Suppressor macrophage treated with lipopolysaccharide for 1 hour (primary cell): ENCODE measurements at places on chromosomes 1 and 21.
A peak's percentile ranks its signal among the peaks of the same experiment; 100 is the strongest.

GRCh38 chr21:45320261-45321025 lies 32.7 kb upstream of the POFUT2 start:
- no peak for DNase-seq

- no peak for DNase-seq
Measured at GRCh38 chr1:219184337-219184736, 10.7 kb downstream of the LYPLAL1 start.

DNA sequence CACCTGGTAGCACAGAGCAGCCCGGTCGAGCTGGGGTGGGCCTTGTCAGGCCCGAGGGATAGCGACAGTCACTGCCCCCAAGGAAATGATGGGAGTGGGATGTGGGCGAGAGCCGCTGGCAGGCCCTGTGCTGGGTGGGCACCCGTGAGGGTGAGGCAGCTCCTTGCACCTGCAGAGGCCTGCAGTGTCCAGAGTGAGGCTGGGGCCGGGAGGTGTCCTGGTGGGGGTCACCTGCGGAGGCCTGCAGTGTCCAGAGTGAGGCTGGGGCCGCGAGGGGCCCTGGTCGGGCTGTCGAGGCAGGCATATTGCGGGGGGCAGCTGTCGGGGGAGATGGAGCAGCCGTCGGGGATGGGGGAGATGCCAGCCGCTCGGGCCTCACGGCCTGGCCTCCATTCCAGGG lies 49.5 kb downstream of the SLC19A1 start:
- DNase-seq: no peak

DNA sequence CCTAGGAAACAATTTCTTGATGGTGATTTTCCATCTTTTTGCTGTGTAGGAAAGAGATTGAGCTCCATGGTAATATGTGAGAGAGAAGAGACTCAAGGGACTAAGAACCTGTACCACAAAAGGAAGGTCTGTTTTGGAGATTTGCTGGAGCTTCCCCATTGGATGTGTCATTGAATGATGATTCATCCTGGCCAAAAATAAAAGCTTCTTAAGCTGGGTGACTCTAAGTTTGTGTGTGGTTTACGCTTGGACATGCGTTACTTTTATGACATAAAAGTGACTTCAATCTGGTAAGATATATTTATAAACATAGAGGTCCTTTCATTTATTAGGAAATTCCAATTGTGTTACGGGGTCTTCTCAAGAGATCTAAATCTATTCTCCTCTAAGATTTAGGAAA lies 17.4 kb upstream of the IL19 start:
- DNase-seq: peak; percentile 86

GRCh38 chr21:25369524-25370300 lies 237.6 kb downstream of the MRPL39 start:
- no peak for DNase-seq

DNA sequence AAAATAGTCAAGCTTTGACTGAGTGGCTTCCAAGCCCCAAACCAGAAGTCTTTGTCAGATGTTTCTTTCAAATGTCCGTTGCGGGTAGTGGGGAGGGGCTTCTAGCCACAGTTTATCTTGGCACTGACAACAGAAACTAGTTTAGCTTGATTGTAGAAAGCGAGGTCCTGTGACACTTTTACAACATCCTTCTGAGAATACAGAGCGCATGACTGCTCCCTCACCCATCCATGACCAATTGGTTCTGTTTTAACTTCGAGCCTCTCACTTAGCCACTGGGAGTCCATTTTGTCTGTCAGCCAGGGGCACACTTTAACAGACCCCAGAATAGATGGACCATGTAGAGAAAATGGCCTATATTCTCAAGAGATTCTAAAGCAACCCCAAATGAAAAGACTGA lies 199.2 kb upstream of the ST6GALNAC5 start:
- DNase-seq: no peak
